LHCN-M2 (cell line): ENCODE measurements at places on chromosomes 2 and 18.

DNA sequence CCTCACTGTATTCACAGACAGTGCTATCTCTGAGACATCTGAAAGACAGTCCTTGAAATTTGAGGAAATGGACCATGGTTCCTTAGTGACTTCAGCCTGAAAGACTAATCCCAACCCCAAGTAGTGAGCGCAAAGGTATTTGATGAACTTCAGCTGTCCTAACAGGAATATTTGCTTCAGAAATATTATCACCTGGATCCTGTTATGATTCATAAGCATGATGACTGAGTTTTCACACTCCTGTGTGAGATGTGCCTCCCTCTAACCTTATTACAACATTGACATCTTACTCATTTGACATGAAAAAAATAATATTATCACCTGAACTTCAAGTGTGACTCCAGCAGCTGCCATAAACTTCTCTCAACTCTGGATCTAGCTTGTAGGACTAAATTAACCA lies 11.6 kb upstream of the MRPL19 start:
- no peak for DNase-seq

DNA sequence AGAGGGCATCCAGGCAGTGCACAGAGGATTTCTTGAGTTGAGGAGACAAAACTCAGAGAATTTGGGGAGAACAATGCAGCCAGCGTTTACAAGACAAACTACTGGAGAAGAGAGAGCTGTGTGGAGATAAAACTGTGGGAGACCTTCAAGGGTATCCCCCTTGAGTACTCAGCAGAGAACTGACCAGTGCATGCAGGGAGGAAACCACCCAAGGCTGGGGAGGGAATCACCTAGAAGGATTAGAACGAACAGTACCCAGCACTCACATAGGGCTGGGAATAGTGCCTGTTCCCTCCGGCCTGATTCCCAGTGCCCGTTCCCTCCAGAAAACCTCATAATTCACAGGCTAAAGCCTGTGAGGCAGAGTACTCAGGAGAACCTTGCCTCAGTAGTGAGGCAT lies 61.9 kb upstream of the YPEL5 start:
- no peak for DNase-seq

GRCh38 chr2:6167592-6168138 lies 475.5 kb downstream of the SOX11 start:
- DNase-seq, result no peak

GRCh38 chr18:78776151-78776550 lies 203.5 kb upstream of the SALL3 start:
- no peak for DNase-seq

GRCh38 chr18:46868169-46868921 lies 49.0 kb downstream of the PIAS2 start:
- no peak for DNase-seq

DNA sequence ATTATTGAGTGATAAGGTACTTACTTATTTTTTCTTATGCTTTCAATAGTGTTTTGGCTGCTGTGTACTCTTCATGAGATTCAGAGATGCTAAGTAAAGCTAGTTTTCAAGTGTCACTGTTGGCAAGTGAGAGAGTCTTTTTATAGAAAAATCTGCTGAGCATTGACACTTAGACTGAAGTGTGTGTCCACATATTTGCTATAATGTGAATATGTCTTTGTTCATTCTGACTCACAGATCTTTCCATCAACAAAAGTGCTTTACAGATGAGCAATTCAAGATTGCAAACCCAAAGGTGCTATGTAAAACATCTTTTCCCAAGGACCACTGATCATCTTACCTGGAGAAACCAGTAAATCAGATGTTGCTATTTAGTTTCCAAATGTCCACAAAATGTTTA lies 410.6 kb upstream of the FIGN start:
- peak; percentile 24 for DNase-seq

- peak; percentile 41 for DNase-seq
Measured at GRCh38 chr2:139142252-139142880, 362.2 kb upstream of the NXPH2 start.

GRCh38 chr2:134934641-134935040 lies 16.0 kb downstream of the CCNT2 start:
- DNase-seq, result no peak

GRCh38 chr2:83689402-83689801 lies 769.7 kb downstream of the SUCLG1 start:
- no peak for DNase-seq

DNA sequence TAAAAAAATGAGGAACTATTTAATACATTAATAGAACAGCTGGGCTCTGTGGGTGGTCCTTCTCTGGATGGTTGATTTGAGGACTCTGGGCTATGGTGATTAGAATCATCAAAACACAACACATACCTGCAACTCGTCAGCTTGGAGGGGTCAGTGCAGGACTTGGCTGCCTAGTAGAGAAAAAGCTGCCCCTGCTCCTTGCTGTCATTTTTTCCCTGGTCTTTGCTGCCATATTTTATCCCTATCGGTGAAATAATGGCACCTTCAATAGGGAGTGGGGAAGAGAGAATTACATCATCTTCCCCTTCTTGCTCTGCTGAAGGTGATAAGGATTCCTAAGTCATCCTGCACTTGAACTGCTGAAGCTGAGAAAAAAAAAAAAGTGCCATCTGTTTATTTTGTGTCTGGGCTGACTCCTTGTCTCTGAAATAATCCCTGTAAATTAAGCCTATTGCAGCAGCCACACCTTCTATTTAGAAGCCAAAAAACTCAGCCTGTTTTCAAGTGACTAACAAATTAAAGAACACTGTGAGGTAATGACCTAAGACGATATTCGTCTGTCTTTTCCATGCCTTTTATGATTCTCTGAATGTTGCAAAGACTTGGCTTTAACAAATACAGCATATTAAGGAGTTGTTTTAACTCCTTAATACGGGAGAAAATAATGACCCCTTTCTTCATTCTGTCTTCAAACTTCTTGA lies 89.3 kb downstream of the ACVR1 start:
- no peak for DNase-seq

- DNase-seq, result no peak
Measured at GRCh38 chr18:78407466-78407844, 572.2 kb upstream of the SALL3 start.

DNA sequence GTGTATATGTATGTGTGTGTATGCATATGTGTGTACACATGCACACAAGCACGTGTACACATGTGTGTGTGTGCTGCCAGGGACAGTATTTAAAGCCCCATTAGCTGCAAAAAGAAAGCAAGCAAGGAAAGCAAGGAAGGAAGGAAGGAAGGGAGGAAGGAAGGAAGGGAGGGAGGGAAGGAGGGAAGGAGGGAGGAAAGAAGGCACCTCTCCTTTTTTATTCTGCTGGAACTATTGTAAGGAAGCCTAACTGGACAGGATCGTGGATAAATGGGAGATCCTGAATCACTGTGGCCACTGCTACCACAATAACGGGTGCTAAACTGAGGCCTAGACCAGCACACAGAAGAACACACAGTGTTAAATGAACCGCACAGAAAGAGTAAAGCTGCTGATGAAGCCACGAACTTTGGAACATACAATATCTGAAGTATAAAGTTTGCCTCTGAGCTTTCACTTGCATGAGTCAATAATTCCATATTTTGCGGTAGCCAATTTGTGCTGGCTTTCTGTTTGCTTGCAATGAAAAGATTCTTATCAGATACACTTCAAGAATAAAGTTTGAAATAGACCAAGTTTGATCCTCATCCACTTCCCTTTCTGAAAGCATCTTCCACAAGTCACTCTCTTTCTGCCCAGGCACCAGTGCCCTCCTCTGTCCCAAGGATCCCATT lies 15.5 kb downstream of the CACNB4 start:
- no peak for DNase-seq

DNA sequence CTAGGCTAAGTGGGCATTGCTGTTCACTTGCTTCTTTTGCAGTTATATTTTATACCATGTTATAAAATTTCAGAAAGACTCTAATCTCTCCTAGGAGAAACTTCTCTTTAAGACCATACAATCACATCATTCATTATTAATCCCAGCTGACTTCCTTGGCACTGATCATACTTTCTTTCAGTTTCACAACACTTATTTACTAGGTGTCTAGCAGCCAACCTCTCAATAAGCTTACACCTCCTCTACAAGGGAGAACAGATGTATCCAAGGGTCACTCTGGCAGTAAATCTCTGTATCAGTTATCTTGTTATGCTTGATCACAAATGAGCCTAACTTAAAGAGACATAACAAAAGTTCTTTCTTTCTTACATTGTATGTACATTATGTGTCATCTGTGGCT lies 69.8 kb upstream of the EPB41L5 start:
- no peak for DNase-seq

DNA sequence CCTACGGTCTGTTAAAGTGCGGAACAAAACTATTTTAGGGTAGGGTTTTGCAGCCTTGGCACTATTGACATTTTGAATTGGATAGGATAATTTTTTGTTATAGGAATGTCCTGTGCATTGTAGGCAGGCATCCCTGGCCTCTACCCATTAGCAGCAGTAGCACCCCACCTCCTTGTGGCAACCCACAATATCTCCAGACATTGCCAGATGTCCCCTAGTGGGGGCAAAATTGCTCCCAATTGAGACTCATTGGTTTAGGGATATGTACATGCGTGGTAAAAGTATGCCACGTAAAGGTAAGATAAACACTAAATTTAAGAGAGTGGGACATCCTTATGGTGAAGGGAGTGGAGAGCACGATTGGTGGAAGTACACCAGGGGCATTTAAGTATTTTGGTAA lies 4.6 kb downstream of the MIB1 start:
- DNase-seq, result no peak

GRCh38 chr2:65199166-65199565 lies 28.5 kb upstream of the ACTR2 start:
- DNase-seq, result no peak

DNA sequence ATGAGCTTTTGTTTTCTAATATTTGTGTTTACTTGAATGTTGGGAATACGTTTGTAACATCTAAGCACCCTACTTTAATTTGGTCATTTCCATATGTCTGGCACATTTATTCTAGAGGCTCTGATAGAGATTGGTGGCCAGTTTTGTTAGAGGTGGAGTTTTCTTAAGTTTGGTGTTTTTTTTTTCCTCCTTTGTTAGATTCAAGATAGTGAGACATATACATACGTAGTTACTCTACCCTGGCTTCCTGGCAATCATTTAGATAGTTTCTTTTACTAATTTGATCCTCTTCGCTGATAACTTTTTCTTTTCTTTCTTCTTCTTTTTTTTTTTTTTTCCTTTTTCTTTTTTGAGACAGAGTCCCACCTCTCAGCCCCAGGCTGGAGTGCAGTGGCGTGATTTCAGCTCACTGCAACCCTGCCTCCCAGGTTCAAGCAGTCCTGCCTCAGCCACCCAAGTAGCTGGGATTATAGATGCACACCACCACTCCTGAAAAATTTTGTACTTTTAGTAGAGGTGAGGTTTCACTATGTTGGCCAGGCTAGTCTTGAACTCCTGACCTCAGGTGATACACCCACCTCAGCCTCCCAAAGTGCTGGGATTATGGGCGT lies 26.6 kb downstream of the SMCHD1 start:
- no peak for DNase-seq

DNA sequence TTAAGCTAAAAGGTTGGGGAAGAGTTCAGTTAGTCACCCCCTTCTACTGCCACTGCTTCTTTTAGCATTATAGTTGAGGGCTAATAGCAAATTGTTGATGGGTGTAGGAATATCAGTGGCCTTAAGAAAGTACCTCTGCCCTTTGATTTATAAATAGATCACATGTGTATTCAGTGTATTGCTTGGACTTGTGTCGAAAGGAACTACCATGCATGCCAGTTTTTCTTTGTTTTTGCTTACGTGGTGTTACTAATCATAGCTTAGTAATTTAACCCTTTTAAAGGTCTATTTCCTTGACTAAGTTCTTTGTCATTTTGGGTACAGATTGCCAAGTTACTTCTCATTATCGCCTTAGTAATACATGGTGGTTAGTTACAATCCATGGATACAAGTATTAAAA lies 85.6 kb downstream of the MIB1 start:
- DNase-seq, result peak; percentile 56

DNA sequence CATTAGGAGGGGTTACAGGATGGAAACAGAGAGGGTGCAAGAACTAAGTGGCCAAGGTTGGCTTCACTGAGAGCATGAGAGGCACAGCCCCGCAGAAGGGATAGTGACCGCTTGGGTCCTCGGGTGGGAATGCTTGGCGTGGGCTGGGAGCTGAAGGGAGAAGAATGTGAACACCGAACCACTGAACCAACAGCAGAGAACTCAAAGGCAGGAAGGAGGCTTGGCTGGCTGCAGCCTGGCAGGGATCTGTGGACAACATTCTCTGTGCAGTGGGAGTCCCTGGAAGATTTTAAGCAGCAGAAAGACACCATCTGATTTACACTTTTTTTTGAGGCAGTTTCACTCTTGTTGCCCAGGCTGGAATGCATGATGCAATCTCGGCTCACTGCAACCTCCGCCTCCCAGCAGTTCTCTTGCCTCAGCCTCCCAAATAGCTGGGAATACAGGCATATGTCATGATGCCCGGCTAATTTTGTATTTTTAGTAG lies 33.9 kb downstream of the SOWAHC start:
- no peak for DNase-seq

DNA sequence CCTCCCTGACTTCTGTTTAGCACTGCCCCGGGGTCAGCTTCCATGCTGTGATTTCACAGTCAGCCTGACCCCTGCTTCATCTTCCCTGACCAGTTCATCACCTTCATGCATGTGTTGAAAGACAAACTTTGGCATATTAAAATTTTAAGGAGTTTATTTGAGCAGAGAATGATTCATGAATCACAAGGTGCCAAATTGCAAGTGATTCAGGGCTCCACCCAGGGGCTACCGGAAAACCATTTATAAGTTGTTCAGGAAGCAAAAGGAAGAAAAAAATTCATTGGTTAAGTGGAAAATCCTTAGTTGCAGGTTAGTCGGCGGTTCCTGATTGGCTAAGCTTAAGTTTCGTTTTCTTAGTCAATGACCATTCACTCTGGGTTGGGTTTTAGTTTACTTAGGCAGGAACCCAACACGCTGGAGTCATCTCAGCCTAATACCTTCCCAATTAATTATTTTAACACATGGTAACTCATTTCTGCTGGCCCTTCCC lies 10.6 kb downstream of the IL1F10 start:
- DNase-seq, result peak; percentile 36

- DNase-seq, result no peak
Measured at GRCh38 chr2:85413592-85414420, 3.6 kb upstream of the CAPG start.

DNA sequence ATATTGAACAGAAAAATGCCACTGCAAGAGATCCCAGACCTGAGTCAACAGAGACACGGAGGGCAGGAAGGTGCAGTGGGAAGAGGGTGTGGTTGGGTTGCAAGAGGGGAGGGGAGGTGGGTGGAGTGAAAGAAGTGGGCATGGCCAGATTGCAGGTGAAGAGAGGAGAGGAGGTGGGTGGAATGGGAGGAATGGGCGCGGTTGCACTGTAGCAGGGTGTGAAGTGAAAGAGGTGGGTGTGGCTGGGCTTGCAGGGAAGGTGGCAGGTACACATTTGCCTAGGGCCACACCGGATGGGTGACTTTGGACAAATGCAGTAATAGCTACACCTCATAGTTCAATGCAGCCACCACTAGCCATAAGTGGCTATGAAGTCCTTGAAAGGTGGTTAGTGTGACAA lies 71.1 kb downstream of the DOCK10 start:
- DNase-seq, result no peak

- no peak for DNase-seq
Measured at GRCh38 chr2:172098287-172098649, 4.4 kb downstream of the DLX2 start.

- no peak for DNase-seq
Measured at GRCh38 chr2:26767894-26768487, 3.9 kb downstream of the SLC35F6 start.
